Activated naive CD4-positive, alpha-beta T cell (primary cell): ENCODE measurements at places on chromosomes 5 and 9.

DNA sequence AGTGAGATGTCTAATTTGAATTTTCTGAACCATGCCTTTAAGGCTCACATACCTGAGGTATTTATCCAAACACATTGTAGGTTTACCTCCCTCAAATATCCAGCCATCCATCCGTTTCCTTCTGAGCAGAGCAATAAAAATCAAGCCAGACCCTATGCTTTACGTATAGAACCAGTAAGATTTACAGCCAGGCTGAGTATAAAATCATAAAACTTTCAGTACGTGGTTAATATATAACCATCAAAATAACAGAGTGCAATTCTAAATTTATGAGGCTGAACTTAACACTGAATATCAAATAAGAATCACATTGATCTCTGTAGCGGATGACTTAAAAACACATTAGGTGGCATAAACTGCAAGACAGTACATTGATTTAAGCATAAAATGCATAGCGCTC, 877.9 kb upstream of the WWC1 start:
- DNase-seq = no peak

- no peak for DNase-seq
Measured at GRCh38 chr5:186091-187041, 4.9 kb upstream of the LRRC14B start.

DNA sequence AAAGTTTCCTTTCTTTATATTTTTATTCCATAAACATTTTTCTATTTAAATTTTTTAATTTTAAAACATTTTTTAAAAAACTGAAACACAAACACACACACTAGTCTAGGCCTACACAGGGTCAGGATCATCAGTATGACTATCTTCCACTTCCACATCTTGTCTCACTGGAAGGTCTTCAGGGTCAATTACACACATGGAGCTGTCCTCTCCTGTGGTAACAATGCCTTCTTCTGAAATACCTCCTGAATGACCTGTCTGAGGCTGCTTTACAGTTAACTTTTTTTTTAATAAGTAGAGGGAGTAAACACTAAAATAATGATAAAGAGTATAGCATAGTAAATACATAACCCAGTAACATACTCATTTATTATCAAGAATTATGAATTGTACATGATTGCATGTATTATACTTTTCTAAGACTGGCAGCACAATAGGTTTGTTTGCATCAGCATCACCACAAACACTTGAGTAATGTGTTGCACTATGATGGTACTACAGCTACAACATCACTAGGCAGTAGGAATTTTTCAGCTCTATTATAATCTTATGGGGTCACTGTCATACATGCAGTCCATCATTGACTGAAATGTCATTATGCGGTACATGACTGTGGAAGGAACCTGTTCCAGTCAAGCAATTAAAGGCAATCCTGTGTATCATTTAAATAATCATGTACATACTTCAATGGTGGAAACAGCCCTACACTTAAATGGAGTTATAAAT, 17.4 kb upstream of the CEP120 start:
- no peak for DNase-seq

- no peak for DNase-seq
Measured at GRCh38 chr5:160128632-160129031, 9.4 kb upstream of the PWWP2A start.

DNA sequence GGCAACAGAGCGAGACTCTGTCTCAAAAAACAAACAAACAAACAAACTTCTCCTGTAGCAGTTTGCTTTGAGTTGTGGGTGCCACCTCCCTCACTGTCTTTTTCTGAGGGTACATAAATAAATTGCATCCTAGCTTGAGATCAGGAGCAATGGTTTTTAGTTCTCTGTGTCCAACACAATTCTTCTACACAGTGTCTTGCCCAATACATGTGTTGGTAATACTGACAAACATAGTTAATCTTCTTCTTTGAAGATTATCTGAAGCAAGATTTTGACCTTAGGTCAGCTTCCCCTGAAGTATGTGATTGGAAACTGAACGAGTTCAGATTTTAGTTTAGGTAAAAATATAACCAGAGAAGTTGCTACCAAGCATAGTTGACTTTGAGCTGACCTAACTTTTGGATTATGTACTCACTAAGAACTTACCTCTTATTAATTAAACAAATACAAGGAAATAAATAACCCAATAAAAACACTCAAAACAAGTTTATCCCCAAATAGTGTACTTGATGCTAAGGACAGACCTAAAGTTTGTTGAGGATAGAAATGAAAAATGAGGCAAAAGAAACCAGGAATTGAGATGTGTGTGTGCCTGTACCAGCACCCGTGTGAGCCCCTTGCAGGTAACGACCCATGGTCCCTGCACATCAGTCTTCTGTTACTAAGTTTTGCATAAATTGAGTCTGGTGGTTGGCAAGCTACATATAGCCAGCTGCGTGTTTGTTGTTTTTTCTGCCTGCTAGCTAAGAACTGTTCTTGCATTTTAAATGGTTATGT, 16.2 kb downstream of the TJP2 start:
- DNase-seq = no peak

DNA sequence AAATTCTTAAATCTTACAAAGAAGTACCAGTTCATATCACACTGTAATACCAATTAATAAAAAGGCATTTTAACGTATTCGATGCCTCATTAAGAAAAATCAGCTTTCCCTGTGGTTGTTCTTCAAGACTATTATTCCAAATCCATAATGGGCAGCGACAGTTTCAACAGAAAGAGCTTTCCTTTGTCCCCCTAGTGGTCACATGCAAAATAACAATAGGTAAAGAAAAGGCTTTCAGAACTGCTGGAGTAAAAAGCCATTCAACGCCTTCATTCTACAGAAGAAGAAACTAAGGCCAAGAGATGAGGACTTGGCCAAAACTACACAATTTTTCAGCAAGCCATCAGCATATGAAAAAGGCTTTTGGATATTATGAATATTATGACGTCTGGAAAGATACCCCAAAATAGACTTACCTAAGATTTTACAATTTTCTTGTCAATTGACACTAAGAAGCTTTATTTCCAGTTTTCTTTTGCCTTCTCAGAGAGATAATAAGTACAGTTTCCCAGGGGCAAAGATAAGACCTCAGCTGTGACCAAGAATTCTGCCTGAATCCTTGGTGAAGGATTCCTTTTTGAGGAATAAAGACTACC, 6.7 kb upstream of the CDH6 start:
- DNase-seq = no peak
